ENCODE measurements at places on chromosomes 16 and 17.

GRCh38 chr16:67336116-67336515 is 9.5 kb downstream of the LRRC36 start:
- no peak for DNase-seq

- no peak for DNase-seq
Observed at GRCh38 chr17:72684405-72685020, 408.0 kb downstream of the SLC39A11 start.

- peak; percentile 25 for DNase-seq
Observed at GRCh38 chr16:117379-118365, 20.8 kb downstream of the NPRL3 start.

- DNase-seq, result no peak
Observed at GRCh38 chr17:73705594-73705993, 61.3 kb upstream of the SDK2 start.

GRCh38 chr17:57993471-57994365 is 5.7 kb upstream of the VEZF1 start:
- DNase-seq, result no peak

- no peak for DNase-seq
Observed at GRCh38 chr16:19696328-19696727, 21.7 kb downstream of the KNOP1 start.

DNA sequence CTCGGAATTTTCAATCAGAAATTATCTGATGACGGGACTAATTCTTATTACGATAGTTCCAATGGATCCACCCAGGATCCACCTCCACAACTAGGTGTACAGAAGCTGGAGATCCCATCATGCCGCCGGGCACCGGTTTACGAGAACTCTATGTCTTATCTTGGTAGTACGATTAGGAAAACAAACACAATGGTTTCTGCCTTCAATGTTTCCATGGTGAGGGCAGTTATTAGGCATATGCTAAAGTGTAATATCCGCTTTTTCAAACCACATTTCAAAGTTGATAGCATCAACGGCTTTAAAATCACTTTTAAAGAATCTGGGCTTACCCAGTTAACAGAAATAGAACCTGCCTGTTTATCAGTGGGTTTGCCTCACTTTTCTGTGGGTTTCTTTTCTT is 705.7 kb downstream of the MAF start:
- no peak for DNase-seq

- no peak for DNase-seq
Observed at GRCh38 chr17:1783834-1784611, 22.2 kb downstream of the SERPINF1 start.

- no peak for DNase-seq
Observed at GRCh38 chr17:58694826-58695225, 2.4 kb downstream of the RAD51C start.

DNA sequence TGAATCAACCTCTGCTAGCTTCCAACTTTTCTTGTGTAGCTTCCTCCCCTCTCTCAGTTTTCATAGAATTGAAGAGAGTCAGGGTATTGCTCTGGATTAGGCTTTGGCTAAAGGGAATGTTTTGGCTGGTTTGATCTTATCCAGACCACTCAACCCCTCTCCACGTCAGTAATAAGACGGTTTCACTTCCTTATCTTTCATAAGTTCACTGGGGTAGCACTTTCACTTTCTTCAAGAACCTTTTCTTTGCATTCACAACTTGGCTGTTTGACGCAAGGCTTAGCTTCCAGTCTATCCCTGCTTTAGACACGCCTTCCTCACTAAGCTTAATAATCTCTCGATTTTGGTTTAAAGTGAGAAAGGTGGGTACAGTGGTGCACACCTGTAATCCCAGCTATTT is 29.7 kb upstream of the OR1A2 start:
- no peak for DNase-seq

DNA sequence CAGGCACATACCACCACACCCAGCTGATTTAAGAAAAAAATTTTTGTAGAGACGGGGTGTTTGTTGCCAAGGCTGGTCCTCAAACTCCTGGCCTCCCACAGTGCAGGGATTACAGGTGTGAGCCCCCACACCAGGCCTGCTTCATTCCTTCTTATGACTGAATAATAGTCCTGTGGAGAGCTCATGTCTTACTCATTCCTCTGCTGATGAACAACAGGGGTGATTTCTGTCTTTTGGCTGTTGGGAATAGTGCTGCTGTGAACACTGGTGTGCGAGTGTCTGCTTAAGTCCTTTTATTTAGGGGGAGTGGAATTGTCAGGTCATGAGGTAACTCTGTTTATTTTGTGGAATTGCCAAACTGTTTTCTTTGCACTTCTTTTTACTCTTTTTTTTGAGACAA is 2.7 kb upstream of the CTRB1 start:
- no peak for DNase-seq

DNA sequence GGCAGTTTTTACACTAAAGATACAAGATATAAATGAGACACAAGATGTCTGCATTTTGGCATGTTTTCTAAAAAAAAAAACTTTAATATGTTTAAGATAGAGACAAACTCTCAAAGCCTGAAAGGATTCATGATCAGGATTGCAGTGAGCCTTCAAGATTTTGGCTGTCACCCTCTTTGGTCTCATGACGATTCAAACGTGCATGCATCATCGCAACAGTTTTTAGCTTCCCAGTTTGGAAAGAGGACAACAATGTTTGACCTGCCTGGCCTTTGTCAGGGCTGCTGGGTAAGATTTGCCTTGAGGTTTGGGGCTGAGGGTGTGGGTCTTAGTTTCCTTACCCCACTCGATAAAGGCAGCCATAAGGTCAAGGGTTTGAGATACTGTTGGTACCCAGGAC is 134.1 kb downstream of the RGS9 start:
- DNase-seq, result no peak

GRCh38 chr17:73347351-73347750 is 35.5 kb upstream of the CDC42EP4 start:
- no peak for DNase-seq

DNA sequence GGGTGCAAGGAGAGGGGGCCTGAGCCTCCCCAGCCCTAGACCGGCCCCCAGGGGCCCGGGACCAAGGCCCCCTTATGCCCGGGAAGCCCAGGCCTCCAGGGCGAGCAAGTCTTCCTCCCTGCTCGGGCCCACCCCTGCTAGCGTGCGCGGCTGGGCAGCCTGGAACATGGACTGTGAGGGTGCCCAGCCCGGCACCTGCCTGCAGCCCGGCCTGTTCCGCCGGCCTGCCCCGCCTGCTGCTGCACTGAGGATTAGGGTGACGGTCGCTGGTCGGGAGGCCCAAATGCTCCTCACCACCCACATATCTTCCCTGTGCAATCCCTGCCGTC is 6.0 kb downstream of the HS3ST6 start:
- DNase-seq, result no peak
